ENCODE measurements at places on chromosomes 2 and 18.

DNA sequence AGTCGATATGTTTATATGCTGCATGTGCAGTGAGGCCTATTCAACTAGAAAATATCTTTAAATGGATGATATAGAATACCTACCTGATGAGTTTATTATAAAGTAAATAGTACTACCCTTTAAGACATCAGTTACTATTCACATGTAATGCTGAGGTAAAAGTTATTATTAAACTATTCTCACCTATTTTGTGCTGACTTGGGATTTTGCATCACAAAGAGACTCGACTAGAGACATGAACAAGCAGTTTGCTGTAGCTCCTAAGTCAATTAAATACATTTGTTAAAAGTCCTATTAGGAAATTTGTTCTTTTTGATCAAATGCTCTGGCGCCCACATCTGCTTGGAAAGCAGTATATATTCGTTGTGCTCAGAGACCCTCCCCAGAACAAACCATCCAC lies 164.1 kb downstream of the CCDC85A start:
- no peak for DNase-seq

DNA sequence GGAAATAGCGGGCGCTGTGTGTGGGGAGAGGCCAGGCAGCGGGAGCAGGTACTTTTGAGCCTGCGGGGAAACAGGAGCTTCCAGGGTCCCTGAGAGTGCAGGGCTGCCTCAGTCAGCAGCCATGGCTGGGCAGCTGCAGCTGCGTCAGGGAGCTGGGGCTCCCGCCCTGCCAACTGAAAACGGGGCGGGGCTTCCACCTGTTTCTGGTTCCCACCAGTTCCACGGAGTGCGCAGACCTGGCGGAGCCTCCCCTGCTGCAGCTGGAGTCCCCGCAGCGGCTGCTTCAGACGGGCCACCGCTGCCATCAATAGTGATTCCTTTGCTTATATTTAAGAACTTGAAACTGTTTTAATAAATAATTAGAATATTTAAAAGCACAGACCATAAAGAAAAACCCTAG lies 30.6 kb upstream of the RPRM start:
- no peak for DNase-seq

GRCh38 chr2:233691443-233692433 lies 952 bp upstream of the UGT1A6 start:
- no peak for DNase-seq

DNA sequence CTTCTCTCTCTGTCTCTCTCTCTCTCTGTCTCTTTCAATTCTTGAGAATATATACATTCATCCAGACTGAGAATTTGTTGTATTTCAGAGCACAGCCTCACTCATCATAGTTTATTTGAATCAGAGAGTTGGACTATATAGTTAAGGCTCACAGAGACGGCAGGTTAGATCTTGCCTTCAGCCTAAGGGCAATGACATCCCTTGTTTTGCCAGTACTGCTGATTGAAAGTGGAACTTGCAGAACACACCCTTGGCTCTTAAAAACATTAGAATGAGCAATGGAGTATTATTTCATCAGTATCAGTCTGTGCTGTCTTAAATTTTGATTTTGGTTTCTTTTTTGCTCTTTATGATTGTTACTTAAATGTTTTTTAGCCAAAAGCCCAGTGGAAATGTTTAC lies 62.0 kb upstream of the DSG1 start:
- no peak for DNase-seq

DNA sequence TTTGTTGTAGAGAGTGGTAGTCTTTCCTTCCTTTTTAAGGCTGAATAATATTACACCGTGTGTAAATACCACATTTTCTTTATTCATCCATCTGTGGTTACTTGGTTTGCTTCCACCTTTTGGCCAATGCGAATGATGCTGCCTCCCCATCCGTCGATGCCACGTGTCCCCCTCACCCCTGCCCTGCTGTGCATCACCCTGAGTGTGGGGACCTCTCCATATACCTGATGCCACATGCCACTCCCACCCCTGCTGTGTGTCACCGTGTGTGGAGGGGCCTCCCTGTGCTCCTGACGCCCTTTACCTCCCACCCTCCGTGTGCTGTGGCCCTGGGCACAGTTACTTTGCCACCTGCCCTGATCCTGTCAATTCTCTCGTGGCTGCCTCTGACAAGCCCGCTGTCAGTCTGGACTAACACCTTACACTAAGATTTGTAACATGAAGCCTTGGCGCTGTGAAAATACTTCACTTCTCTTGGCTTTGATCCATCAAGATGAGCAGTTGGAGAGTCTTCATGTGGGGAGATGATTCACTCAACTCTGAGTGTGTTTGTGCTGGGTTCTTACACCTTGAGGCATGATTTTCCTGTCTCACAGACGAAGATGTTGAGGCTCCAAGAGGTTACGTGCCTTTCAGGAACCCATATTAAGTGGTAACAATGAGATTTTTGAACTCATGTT lies 234.0 kb downstream of the ZNF407 start:
- no peak for DNase-seq

DNA sequence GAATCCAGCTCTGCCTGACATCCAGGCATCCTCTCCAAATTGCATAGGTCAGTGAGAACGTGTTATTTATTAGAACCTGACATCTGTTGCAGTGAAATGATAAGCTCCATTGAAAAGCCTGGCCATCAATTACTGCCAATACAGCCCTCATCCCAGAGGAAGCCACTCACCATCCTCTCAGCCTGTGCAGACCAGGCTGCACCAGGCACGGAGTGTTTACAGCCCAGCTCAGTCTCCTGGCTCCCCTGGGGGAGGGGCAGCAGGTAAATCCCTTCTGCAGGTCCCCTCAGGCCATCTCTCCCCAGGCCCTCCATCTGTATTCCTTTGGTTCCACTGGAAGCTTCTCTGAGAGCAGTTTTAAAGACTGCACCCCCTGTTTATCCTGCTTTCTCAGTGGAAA lies 82.6 kb upstream of the FOSL2 start:
- DNase-seq, result no peak

- DNase-seq, result no peak
These were observed 31.2 kb upstream of the ALKAL2 start for GRCh38 chr2:319059-319600.

- no peak for DNase-seq
These were observed 138.5 kb upstream of the CDH20 start for GRCh38 chr18:61194726-61195125.

DNA sequence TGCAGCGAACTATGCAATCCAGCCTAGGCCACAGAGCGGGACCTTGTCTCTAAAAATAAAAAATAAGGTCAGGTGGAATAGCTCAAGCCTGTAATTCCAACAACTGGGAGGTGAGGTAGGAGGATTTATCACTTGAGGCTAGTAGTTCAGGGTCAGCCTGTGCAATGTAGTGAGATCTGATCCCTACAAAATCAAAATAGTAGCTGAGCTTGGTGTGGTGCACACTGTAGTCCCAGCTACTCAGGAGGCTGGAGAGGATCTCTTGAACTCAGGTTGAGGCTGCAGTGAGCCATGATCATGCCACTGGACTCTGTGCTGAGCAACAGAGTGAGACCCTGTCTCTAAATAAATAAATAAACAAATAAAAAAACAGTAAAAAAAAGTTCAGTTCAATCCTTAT lies 5.7 kb downstream of the MBD5 start:
- DNase-seq, result no peak

DNA sequence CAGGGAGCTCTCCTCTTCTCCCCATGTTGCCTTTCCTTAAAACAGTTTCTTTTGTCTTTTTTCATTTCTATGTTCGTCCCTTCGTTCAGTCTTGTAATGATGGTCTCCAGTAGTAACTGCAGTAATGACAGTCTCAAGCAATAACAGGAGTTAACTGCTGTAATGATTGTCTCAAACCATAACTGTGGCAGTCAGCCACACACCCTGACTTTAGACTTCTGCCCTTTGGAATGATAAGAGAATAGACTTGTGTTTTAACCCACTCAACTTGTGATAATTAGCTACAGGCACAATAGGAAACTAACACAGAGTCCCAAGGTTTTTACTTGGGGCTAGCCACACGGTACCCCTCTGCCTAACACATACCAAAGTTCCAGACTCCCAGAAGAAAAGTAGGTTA lies 12.1 kb downstream of the TMEM131 start:
- peak; percentile 86 for DNase-seq

DNA sequence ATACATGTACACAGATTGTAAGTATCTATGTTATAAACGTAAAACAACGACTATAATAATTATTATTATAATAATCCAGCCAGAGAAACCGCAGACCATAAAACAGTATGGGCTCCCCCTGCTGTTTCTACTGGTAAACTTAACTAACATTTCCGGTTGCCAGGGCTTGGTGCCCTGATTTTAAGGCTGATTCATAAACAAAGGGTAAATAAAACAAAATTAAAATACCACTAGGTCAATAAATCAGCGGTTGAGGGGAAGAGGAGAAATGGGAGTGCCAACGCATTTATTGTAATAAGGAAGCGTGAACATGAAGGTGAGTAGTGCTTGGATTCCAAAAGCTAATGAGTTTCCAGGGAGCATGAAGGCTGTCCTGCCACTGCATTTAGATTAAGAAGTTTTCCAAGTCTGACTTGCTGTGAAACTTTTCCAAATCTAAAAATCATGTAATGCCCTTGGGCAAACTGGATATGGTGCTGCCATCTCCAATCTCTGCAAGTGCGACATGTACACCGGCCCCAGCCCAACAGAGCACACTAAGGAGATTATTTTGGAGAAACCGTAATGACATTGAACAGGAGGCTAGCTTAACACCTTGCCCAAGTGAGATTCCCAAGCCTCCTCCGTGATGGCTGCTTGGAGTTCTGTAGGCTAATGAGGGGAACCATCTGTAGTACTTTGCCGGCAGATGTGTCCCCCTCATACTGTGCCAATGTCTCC lies 50.7 kb upstream of the HNRNPA3 start:
- peak; percentile 39 for DNase-seq

GRCh38 chr2:232447638-232448303 lies 8.2 kb upstream of the ALPI start:
- peak; percentile 94 for DNase-seq

DNA sequence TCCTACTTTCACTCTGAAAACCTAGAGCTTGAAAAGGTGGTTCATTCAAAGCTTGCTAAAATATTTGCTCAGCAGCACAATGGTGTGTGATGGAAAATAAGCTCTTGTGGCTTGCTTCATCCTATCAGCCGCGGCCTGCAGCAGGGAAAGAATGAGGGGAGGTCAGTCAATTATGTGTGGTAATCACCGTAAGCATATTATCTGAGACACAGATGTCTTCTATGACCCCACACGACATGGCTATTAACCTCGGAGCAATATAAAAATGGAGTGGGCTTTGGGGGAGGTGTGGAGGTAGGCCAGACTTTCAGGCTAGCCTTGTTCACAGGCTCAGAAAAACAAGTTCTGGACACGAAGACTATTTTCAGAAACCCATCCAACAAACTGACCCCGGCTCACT lies 98.4 kb upstream of the SIX3 start:
- no peak for DNase-seq

- DNase-seq, result no peak
These were observed 452.6 kb upstream of the PKDCC start for GRCh38 chr2:41595240-41595639.

GRCh38 chr2:208671886-208672680 lies 265.5 kb downstream of the PTH2R start:
- DNase-seq, result no peak

DNA sequence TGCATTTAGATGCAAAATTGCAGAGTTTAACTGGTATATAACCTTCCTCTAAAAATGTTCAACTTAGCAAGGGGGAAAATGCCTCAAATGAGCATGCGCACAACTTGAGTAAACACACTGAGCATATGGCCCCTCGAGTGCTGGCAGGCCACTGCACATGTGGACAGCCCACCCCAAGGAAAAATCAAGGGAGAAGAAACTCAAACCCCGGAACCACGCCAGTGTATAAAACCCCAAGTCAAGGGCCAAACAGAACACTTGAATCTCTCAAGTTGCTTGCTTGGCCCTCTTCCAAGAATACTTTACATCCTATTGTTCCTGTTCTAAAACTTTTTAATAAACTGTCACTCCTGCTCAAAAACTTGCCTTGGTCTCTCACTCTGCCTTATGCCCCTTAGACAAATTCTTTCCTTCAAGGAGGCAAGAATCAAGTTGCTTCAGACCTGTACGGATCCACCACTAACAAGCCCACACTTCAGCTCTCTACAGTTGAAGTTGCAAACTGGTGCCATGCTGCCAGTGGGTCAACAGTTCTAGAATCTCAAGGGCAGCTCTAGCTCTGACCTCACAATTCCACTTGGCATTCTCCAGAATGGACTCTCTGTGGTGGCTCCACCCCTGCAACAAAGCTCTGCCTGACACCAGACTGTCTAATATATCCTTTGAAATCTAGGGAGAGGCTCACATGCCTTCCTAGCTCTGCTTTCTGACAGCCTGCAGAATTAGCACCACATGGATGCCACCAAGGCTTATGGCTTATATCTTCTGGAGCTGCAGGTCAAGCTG lies 38.9 kb downstream of the HIBCH start:
- no peak for DNase-seq

DNA sequence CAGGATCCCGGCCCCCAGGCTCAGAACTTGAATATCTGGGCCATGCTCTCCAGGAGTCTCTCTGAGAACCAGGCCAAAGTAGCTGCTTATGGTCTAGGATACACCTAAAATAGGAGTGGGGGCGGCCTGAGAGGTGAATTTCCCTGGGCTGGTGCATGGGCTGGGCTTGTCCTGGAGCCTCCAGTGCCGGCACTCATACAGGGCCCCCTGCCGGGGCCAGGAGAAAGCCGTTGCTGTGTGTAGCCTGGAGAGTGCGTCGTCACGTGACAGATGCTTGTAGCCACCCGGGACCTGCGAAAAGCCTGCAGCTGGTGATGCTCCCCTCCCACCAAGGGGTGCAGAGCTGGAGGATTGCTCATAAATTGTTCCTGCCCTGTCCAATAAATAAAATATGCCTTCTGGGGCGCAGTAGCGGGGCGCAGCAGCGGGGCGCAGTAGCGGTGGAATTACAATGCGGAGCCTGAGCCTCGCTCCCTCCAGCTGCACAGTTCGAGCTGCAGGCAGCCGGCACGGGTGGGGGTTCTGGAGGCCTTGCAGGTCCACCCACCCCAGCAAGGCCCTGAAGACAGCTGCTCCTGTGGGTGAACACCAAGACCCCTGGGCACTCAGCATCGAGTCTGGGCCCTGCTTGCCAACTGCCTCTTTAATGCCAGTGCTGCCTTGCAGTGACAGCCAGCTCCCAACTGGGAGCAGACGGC lies 289.9 kb downstream of the NDUFA10 start:
- no peak for DNase-seq
